Stimulated activated CD4-positive, alpha-beta T cell treated with anti-CD3 and anti-CD28 coated beads, Interleukin-1b, Interleukin-23, amount 100 ng/mL, for 24 hours (primary cell): ENCODE measurements at places on chromosomes 11 and 22.

DNA sequence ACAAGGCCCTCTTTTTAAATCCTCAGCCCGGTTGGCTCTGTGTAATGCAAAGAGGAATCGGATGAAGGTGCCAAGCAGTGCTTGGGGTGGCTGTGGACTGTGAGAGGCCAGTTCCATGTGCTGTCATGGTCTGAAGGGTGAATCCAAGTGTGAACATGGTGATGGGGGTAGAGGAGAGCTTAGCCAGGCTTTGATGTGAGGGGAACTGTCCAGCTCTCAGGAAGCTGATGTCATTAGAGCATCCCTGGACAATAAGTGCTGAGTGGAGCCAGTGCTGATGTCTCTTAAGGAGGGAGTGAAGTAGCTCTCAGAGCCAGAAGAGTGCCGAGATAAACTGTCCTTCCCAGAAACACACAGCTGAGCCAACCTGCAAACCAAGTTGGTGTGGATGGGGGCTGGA, 53.6 kb downstream of the NAV2 start:
- DNase-seq: no peak

DNA sequence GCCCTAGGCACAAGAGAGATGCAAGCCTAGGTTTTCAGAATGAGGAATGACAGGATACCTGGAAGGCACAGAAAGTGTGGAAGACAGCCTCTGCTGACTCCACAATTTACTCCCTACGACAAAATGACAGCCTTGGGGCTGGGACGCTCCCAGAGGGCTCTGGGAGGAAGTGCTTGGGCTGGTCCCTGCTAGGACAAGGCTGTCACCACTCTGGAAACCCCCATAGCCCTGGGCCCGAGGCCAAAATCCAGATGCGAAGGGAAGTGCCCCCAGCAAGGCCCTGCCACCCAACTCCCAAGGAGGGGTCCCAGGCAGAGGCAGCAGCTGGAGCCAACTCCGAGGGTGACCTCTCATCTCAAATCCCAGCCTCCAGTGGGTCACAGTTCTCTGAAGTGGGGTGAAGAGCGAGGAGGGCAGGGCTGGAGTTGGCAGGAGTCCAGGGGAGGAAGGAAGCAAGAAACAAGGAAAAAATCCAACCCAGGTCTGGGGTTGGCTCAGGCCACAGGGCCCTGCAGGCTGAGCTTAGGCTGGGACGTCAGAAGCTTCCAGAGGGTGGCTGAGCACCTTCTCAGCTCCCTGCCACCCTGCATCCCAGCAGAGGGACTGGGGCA, 6.3 kb upstream of the CDC42EP2 start:
- DNase-seq: no peak

GRCh38 chr11:69280451-69280850, 13.5 kb upstream of the MYEOV start:
- no peak for DNase-seq

GRCh38 chr11:18294862-18295261, 27.1 kb downstream of the HPS5 start:
- no peak for DNase-seq

GRCh38 chr22:37535159-37535558, 15.9 kb upstream of the CARD10 start:
- no peak for DNase-seq

GRCh38 chr22:36753120-36753802, 22.7 kb downstream of the IFT27 start:
- DNase-seq: no peak
